ENCODE measurements at places on chromosomes 4 and X.
A peak's percentile ranks its signal among the peaks of the same experiment; 100 is the strongest.

DNA sequence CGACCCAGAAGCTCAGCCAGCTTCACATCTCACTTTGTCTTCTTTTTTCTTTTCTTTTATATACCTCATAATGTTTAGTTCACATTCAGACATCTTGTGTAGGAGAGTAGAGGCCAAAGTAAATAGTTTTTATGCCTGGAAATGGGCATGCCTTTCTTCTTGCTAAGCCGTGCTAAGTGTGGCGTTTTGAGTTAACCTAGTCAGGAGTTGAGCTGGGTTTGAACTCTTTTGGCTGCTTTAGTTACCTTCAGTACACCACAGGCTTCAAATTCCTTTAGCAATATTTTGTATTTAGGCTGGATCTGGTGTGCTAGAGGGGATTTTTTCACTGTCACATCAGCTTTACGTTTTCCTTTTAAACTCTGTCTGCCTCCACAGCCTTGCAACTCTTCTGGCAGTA lies 300.8 kb downstream of the ZNF674 start:
- no peak for DNase-seq

GRCh38 chr4:38935391-38936073 lies 67.9 kb downstream of the FAM114A1 start:
- DNase-seq, result no peak

DNA sequence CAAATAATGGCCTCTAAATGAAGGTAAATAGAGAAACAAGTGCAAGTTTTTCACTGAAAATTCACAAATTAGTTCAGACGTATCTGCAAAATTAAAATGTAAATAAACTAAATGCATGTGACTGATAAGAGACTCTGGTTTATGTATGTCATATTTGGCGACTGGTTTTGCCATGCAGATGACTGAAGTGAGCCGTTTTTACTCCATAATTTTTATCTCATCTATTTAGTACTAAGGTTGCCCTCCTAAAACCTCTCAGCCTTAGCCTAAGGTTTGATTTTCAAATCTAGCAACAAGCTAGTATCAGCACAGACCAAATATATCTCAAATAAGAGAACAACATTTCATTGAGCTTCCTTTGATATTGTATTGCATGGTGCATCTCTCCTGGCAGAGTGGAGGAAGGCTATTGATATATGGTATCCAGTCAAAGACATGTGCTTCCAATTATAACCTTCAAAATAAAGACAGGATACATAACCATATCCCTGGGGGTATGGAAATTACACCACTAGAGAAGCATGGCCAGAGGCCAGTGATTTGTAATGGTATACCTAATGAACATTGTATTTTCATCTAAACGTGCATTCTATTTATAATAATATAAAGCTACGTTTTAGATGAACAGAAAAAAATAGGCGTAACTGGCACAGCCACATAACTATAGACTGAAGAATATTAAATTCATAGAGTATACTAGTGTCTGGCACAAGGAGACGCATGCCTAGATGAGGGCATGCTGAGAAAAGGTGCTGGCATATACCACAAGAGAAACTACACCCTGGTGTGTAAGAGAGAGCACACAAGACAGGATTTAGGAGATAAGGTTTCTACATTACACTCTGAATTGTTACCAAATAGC lies 392.6 kb upstream of the INTU start:
- no peak for DNase-seq

DNA sequence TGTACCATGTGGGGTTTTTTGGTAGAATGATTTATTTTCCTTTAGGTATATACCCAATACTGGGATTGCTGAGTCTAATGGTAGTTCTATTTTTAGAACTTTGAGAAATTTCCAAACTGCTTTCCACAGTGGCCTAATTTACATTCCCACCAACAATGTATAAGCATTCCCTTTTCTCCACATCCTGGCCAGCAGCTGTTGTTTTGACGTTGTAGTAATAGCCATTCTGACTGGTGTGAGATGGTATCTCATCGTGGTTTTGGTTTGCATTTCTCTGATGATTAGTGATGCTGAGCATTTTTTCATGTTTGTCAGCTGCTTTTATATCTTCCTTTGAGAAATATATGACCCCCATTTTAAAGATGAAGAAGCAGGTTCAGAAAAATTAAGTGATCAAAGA lies 153.7 kb downstream of the CBR4 start:
- DNase-seq, result no peak

DNA sequence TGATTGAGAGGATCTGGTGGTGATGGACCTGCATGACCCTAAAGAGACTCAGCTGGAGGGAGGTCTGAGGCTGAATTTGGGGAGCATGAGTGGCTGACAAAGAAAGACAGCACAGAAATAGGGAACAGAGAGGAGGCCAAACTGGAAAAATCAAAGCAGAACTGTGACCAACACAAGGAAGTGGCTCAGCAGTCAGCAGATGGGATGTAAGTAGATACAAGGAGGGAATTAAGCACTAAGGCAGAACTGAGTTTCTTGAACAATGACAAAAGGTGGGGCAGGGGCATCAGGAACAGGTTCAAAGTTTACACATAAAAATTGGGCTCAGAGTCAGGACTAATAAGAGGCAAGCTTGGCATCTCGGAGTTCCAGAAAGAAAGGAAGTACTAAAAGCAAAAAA lies 144.3 kb upstream of the KLF3 start:
- no peak for DNase-seq

- DNase-seq, result no peak
Measured at GRCh38 chr4:79650794-79651431, 242.9 kb upstream of the GK2 start.

DNA sequence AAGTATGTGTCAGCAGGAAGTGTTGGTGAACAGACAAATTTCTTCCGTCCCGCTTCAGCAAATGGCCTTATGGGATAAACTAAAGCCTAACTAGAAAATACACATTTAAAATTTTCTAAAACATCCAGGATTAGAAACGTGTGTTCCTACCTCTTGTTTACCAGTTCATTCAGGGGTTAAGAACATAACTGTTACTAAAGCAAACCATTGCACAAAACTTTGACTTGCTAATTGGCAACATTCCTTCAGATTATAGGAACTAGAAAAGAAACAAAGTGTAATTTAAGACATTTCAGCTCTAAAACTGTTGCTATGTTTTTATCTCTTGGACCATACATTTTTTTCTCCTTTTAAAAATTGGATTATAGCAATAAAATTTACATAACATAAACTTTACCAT lies 39.5 kb upstream of the CXCL13 start:
- no peak for DNase-seq

GRCh38 chrX:149830192-149830873 lies 48.6 kb downstream of the MAGEA9 start:
- peak; percentile 47 for DNase-seq

- DNase-seq, result no peak
Measured at GRCh38 chr4:147981305-147981704, 249.4 kb downstream of the ARHGAP10 start.

GRCh38 chrX:13622401-13622964 lies 30.5 kb upstream of the TCEANC start:
- no peak for DNase-seq

DNA sequence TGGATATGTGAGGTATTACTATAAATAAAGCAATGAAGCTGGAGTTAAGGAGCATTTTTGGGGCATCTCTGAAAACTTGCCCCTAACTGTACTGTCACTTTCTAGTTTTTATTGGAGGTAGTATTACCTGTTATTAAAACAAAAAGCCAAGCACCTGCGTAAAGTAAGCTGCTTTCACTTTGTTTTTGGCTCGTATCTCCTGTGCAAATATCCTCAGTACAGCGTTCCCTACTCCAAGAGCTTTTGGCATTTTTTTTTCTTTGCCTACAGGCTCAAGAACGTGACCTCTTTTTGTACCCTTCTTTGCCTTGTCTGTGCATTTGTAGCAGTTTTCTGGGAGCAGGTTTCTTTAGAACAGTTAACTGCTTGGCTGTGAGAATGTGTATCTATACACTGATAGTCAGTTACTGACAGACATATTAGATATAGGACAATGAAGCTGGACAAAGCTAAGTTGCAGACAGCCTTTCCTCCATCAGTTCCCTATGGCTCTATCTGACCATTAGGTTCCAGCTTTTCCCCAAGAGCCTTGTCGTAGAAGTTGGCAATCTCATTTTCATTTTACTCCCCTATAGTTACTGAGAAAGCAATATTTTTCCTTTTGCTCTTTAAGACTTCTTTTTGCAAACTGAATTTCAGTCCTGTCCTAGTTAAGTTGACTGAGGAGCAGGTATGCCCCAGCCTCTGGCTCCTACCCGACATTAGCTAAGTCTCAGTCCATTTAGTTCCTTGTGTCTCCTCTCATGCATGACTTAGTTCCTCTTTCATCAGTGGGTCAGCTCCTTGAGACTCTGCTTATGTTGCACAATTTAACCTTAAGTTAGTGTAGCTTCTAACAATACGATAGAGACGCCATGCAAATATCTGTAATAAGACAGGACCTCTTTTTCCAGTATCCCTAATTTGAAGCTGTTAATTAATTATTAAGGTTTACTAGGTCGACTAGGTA lies 71.5 kb upstream of the HPRT1 start:
- DNase-seq, result no peak

DNA sequence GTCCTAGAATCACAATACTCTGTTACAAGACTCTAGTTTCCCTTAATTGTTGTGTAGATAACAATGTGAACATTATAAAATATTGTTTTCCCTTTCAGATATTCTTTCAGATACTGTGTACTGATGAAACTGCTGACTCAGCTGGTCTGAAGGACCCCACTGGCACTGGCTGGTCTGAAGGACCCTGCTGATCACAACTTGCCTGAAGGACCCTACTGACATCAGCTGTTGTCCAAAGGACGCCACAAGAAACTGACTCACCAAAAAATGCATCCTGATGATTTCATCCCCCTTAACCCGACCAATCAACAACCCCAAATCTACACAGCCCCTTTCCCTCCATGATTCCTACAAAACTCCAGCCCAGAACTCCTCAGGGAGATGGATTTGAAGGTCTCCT lies 258.8 kb upstream of the GNPDA2 start:
- no peak for DNase-seq

DNA sequence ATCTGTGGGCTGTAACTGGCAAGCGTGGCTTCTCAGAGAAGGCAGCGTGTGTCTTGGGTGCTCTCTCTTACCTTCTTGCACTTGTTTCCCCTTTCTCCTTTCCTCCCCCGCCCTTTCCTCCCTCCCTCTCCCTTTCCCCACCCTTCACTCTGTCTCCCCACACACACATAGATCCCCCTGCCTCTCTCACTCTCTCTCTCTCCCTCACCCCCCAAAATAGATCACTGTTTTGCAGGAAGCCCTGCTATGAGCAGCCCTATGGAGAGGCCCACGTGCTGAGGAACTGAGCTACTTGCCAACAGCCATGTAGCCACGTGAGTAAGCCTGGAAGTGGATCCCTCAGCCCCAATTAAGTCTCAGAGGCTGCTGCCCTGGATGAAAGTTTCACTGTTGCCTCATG lies 4.3 kb upstream of the PNMA6E start:
- no peak for DNase-seq

DNA sequence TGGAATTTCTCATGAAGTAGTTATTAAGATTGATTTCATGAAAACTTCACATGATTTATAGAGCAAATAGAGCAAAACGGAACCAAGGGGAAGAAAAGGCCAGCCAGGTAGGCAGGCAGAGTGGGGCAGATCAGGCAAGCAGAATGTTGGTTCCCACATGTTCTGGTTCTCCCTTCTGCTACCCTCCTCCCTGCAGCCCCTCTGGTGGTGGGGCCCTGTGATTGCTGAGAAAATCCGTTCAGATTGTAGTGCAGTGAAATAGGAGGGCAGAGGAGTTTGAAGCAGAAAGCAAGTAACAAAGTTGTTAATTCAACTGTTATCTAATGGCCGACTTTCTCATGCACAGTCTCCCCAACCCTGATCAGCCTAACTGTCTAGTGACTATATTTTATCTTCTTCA lies 185.3 kb downstream of the MID1IP1 start:
- no peak for DNase-seq

- DNase-seq, result no peak
Measured at GRCh38 chrX:110462957-110463356, 104.3 kb downstream of the RTL9 start.

GRCh38 chr4:108965016-108965415 lies 202.2 kb upstream of the ETNPPL start:
- no peak for DNase-seq

- peak; percentile 43 for DNase-seq
Measured at GRCh38 chr4:122156819-122157218, 4.7 kb downstream of the BLTP1 start.

DNA sequence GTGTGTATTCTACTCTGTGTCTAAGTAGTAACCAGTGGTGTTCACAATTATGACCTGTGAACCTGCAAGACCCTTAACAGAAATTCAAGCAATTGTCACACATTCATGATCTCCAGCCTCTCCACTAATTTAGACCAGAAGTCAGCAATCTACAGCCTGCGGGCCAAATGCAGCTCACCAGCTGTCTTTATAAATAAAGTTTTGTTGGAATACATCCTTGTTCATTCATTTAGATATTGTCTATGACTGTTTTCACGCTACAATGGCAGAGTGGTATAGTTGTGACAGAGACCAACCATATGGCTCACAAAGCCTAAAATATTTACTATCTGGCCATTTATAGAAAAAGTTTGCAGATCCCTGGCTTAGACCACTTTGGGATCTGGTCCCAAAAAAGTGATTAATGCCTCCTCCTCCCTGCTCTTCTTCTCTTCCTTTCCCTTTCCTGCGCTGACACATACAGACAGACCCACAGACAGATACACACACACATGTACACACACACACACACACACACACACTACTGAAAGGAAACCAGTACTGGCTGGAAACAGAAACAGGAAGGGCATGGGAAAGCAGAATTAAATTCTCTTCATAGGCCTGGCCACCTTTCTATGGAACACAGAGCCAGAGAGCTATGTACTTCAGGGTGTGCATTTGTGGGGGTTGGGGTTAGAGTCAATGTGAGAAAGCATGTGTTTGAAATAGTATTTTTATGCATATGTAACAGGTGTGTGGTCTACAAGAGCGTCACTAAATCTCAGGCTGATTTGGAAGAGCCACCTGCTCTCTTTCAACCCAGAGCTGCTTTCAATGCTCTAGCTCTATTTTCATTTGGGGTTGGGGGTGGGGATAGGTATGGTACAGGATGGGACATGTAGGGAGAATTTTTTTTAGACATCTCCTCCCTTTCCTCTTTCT lies 49.7 kb upstream of the TMEM164 start:
- DNase-seq, result no peak

GRCh38 chr4:702618-703048 lies 3.0 kb upstream of the PCGF3 start:
- DNase-seq, result no peak

- DNase-seq, result no peak
Measured at GRCh38 chrX:109997786-109998452, 5.0 kb upstream of the TMEM164 start.

DNA sequence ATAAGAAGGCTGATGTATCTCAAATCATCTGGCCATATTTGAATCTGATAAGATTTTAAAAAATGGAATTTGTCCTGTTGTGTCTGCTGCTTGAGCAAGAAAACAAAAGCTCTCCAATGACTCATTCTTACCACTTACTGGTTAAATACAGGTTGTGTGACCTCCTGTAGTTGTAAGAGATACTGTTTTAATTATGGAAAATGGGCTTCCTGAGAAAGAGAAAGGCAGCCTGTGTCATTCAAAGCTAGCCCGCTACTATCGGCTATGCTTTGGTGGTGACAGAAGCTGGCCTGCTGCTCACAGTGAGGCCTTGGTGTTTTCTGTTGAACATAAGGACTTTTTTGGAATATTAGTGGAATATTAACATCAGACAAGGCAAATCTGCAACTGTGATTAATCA lies 1722.1 kb upstream of the PCDH10 start:
- no peak for DNase-seq

All from CD4-positive, alpha-beta T cell treated with Interleukin-4 for 4 hours (primary cell).